Mammary epithelial cell (primary cell): ENCODE measurements at places on chromosomes 5 and 9. TPM values are rescaled to one million over a fixed set of nuclear protein-coding genes. Genes with fewer than 3 reads are reported as not detected.

- DNase-seq: peak; percentile 48
These were observed 701 bp upstream of the LMX1B start for GRCh38 chr9:126612813-126613641.

Gene GABRG2
- polyA plus RNA-seq: not detected

DNA sequence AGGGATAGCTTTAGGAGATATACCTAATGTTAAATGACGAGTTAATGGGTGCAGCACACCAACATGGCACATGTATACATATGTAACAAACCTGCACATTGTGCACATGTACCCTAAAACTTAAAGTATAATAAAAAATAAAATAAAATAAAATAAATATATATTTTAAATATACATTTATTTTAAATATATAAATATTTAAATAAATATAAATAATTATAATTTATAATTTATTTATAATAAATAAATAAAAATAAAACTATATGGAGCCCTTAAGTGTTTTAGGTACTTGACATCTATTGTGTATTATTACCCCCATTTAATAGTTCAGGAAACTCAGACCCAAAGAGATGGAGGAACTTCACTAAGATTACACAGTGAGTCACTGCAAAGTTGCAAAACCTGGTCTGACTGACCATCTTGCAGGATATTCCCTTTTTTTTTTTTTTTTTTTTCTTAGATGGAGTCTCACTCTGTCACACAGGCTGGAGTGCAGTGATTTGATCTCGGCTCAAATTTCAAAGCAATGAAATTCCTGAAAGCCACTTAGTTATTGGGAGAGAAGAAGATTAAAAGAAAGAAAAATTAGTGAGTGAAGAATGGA, 5.8 kb upstream of the C5orf52 start:
- DNase-seq: peak; percentile 85

- no peak for DNase-seq
These were observed 282.9 kb upstream of the MVB12B start for GRCh38 chr9:126043681-126044080.

- peak; percentile 97 for DNase-seq
These were observed 10.4 kb downstream of the LRRC8A start for GRCh38 chr9:128892221-128892921.

DNA sequence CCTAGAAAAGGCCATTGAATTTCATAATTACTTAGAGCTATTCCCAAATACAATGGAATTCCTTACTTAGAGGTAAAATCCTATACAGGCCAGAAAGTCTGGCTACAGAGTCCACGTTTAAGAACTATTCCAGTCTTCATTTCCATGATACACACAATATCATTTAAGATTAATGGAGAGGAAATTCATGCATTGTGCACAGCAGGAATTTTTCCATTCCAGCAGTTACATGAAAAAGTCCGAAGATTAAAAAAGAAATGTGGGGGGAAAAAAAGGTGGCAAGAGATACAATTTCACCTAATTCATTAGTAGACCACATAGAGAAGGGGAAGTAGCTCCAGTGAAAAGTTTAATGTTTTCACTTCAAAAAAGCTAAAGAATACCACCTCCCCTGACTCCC, 63.1 kb downstream of the CHD1 start:
- no peak for DNase-seq

Gene SLC25A2
- polyA plus RNA-seq: not detected

GRCh38 chr9:78319197-78320029, 22.5 kb downstream of the PSAT1 start:
- DNase-seq: no peak

Gene GPX8
- polyA plus RNA-seq: 30.8 TPM

DNA sequence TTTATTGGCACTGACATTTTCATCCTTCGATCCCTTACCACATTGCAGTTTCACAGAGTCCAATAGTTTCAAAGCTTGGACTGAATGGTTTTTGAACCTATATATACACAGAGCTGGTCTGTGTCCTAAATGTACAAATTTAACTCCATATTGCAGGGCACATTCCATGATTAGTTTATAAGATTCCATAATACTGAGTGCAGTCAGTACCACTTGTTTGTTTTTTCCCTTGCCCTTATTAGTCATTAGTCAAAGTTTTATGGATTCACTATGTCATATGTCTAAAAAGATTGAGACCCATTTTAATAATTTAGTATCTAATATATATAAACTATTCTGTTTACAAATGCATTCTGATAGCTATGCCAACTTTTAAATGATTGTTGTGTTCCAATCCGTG, 654.8 kb upstream of the MEF2C start:
- no peak for DNase-seq

Gene RANBP3L
- not detected for polyA plus RNA-seq

Gene TMEM252
- not detected for polyA plus RNA-seq

DNA sequence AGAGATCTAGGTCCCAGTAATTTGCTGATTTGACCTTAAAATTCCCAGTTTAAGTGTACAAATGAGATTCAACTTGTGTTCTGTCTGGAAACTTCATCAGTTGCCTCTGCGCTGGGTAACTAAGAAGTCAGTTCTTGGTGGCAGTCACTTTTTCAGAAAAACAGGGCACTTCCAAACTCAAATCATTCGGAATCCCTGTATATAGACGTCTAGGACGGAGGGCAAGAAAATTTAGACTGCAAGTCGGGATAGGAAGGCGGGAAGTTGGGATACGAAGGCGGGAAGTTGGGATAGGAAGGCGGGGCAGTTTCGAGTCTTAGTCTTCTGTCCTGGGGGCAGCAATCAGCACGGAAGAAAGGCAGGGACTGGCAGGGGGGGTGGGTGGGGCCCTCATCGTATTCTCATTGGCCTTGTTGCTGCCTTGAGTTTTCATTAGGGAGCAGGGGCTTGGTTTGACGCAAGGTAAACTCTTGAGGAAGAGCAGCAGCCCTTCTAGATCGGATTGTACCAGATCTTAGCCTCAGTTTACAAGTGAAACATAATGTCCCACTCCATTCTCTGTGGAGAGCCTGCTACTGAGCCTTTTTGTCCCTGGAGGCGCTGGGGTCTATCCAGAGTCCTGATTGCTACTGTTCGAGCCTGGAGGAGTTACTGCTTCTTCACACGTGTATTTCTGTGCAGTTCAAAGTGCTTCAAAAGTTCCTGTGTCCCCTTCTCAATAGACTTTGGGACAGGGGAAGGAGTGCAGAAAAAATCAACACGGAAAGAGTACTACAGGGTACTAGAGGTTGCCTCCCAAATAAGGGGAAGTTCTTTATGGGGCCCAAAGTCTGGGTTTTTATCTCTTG, 2.7 kb upstream of the PURA start:
- no peak for DNase-seq
